ENCODE measurements at places on chromosomes 11 and 22.

- no peak for DNase-seq
Measured at GRCh38 chr11:126438691-126439090, 83.2 kb downstream of the ST3GAL4 start.

GRCh38 chr22:20140107-20140445 is 8.5 kb downstream of the ZDHHC8 start:
- DNase-seq: no peak

DNA sequence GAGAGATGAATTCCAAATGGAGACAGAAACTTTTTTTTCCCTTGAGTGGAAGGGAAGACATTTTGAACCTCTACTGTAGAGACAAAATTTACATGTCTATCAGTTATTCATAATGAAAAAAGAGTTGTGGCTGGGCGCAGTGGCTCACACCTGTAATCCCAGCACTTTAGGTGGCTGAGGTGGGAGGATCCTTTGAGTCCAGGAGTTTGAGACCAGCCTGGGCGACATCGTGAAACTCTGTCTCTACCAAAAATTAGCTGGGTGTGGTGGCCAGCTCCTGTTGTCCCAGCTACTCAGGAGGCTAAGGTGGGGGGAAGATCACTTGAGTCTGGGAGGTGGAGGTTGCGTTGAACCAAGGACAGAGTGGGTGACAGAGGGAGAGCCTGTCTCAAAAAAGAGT is 4.1 kb downstream of the EED start:
- no peak for DNase-seq

DNA sequence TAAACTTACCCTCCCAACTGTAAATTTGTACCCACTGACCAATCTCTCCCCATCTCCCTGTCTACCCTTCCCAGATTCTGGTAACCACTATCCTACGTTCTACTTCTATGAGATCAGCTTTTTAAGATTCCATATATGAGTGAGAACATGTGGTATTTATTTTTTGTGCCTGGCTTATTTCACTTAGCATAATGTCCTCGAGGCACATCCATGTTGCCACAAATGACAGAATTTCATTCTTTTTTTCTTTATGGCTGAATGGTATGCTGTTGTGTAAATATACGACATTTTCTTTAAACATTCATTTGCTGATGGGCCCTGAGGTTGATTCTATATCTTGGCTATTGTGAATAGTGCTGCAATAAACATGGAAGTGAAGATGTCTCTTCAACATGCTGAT is 74.7 kb upstream of the RRM1 start:
- DNase-seq: no peak

DNA sequence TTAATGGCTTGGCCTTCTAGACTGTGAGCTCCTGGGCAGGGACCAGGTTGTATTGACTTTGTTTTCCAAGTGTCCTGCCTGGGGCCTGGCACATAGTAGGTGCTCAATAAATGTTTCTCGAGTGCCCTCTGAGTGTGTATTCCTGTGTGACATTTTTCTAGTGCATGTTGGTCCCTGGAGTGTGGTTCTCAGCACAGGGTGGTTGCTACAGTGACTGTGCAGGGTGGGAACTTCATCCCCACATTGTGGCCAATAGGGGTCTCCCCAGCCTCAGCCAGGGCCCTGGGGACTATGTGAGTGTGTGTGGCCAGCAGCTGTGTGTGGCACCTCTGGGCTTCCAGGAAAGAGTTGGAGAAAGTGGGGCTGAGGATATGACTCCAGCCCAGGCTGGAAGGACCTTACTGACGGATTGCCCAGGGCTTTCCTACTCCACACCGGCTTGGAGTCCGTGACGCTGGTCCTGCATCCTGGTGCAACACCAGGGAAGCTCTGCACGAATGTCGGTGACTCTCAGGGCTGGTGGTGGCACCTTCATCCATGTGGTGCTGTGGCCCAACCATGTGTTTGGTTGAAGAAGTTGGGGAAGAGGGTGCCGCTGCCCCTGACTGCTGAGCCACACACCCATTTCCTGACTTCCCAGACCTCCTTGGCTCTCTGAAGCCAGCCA is 9.0 kb upstream of the MARK2 start:
- no peak for DNase-seq

DNA sequence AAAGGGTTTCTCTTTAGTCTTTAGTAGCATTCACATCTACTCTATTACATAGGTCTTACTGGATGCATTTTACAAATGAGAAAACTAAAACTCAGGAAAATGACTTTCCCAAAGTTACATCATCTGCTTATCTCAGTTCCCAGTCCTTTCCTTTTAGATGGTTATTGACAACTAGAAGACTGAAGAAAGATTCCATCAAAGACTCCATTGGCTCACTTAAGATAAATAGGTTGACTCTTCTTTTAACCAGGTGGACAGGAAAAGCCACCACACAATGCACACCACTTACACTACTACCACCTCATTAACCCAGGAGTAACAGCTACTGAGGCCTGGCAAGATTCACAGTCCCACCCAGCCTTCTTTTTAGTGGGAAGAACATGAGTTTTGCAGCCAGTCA is 123.6 kb downstream of the TRIM44 start:
- DNase-seq: no peak

DNA sequence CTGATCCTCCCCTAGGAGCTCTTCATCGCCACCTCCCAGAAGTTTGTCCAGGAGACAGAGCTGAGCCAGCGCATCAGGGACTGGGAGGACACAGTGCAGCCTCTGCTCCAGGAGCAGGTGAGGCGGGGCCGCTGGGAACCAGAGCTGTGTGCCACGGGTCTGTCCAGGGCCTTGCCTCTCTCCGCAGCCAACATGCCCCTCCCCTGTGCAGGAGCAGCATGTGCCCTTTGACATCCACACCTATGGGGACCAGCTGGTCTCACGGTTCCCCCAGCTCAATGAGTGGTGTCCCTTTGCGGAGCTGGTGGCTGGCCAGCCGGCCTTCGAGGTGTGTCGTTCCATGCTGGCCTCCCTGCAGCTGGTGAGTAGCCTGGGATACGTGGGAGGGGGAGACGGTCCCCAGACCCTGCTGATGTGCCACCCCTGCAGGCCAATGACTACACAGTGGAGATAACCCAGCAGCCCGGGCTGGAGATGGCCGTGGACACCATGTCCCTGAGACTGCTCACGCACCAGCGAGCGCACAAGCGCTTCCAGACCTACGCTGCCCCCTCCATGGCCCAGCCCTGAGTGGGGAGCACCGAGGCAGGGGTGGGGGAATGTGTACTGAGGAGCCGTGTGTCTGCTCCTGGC is 2.5 kb downstream of the SCO2 start:
- no peak for DNase-seq

- peak; percentile 71 for DNase-seq
Measured at GRCh38 chr11:130403271-130403804, 25.1 kb downstream of the ADAMTS8 start.

- DNase-seq: no peak
Measured at GRCh38 chr22:38080474-38080849, 3.5 kb downstream of the SLC16A8 start.

- DNase-seq: no peak
Measured at GRCh38 chr11:133029107-133029506, 503.2 kb downstream of the OPCML start.
